ENCODE measurements at places on chromosomes 1 and 21.
A peak's percentile ranks its signal among the peaks of the same experiment; 100 is the strongest.

GRCh38 chr1:192545896-192546521, 29.6 kb upstream of the RGS1 start:
- DNase-seq, result no peak

- DNase-seq, result no peak
These were observed 7.1 kb downstream of the ZNF124 start for GRCh38 chr1:247164694-247165093.

GRCh38 chr1:223631956-223632355, 33.5 kb downstream of the CAPN8 start:
- no peak for DNase-seq

- no peak for DNase-seq
These were observed 61.8 kb downstream of the RUNX3 start for GRCh38 chr1:24868016-24868875.

- DNase-seq, result peak; percentile 52
These were observed 1.3 kb downstream of the AHDC1 start for GRCh38 chr1:27602462-27603308.

- no peak for DNase-seq
These were observed 8.7 kb downstream of the KIRREL1 start for GRCh38 chr1:158002022-158002630.

Data from WERI-Rb-1 (cell line).